ENCODE measurements at places on chromosomes 16 and 17.

DNA sequence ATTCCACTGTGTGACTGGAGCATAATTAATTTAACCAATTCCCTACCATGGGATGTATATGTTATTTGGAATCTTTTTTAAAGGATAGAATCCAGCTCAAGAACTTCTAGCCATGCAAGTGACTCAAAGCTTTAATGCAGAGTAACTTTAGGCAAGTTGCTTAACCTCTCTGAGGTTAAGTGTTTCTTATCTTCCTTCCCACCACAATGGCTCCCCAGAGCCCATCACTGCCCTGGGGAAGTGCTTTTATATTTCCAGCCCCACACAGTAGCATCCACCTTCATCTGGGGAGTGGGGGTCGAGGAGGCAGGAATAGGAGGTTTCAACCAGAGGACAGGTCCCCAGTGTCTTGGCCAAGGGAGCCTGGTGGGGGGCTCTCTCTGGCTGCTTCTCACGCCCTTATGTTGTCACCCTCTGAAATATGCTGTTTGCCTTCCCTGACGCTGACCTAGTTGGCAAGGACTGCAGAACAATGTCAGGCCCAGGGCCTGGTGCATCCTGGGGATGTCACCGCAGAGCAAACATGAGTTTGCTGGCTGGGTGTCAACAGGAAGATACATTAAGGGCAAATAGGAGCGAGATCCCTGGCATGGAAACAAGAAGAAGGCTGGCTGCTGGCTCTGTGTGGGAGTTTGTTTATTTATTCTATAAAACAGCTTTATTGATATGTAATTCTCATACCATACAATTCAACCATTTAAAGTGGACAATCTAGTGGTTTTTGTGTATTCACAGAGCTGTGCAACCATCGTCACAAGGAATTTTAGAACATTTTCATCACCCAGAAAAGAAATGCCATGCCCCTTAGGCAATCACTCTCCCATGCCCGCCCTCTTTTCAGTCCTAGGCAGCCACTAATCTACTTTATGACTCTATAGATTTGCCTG lies 46.6 kb upstream of the WSB1 start:
- no peak for DNase-seq

- no peak for DNase-seq
These were observed 37.0 kb downstream of the STX8 start for GRCh38 chr17:9538626-9539025.

DNA sequence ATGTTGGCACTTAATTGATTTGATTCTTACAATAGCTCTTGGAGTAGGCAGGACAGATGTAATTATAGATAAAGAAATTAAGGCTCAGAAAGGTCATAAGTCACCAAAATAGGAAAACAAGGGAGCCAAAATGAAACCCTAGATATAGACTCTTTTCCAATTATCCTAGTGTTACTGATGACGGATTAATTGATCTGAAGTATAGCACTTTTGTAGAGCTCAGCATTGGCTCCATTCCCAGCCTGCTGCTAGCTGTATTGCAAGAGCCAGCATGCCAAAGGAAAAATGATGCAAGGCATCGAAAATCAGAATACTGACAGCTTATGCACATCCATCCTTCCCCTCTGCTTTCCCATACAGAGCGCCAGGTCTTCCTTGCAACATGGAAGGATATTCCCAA lies 21.6 kb upstream of the RASL10B start:
- DNase-seq: no peak

DNA sequence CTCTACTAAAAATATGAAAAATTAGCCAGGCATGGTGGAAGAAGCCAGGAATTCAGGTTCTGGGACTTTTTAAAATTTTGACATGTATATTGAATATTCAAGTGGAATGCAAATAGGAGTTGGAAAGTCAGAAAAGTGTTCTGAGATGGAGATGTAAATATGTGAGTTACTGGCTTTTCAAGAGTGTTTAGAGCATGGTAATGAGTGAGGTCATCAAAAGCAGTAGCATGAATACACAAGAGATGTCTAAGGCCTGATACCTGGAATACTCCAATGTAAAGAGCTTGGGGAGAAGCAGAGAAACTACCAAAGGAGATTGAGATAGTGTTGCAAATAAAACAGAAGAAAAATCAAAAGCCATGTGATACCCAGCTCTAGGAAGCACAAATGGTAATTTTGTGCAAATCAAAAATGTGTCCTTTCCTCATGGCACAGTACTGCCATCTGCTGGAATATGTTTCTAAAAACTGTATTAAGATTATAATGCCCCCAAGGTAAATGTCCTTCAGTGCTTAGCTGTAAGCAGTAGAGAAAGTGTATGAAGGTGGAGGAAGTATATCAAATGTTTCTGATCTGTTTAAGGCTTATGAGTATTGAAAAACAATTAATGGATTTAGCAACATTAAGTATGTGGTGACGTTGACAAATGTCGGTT lies 908.4 kb downstream of the KCNJ18 start:
- DNase-seq: no peak

GRCh38 chr17:78351449-78352006 lies 8.3 kb downstream of the SOCS3 start:
- DNase-seq: no peak

- no peak for DNase-seq
These were observed 4.9 kb downstream of the GRIN2C start for GRCh38 chr17:74854792-74855191.

DNA sequence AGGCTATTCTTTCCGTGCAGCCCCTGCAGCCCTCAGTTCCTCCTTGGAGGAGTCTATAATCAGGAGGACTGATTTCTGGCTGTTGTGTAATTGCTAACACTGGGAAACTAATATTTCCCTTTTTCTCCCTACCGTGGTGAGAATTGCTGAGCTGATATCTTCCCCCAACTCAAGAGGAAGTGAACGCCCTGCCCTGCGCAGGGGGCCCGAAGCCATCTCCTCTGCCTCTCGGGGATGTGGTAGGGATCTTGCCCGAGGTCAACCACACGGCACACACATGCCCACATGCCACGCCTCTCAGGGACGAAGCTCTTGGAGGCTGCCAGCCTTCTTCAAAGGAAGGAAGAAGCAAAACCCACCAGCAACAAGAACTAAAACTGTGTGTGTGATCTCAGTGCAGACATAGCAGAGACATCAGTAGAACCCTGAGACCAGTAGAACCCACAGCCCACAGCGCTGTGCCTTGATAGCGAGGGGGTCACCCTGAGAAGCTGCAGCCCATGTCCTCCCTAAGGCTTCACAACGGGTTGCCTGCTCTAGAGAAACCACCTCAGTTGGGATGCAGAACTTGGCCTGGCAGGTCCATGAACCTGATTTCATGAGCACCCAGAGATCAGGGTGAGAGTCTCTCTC lies 8.9 kb upstream of the ULK2 start:
- DNase-seq: peak; percentile 8

GRCh38 chr17:15456972-15457722 lies 10.3 kb downstream of the CDRT4 start:
- DNase-seq: no peak

- no peak for DNase-seq
These were observed 417.5 kb downstream of the CDH11 start for GRCh38 chr16:64704386-64704785.

DNA sequence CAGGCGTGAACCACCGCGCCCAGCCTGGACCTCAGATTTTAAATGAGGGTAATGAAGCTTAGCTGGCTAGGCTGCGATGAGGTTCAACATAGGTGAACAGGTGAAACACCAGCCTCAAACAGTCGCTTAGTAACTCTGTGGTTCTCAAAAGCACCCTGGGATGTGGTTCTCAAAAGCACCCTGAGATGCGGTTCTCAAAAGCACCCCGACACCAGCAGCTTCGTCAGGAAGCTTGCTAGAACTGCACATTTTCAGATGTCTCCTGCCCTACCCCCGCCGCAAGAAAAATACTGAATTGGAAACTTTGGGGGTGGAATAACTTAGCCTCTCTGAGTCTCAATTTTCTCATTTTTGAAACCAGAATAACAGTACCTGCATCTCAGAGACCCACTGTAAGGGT lies 86.7 kb upstream of the XYLT1 start:
- DNase-seq: no peak

DNA sequence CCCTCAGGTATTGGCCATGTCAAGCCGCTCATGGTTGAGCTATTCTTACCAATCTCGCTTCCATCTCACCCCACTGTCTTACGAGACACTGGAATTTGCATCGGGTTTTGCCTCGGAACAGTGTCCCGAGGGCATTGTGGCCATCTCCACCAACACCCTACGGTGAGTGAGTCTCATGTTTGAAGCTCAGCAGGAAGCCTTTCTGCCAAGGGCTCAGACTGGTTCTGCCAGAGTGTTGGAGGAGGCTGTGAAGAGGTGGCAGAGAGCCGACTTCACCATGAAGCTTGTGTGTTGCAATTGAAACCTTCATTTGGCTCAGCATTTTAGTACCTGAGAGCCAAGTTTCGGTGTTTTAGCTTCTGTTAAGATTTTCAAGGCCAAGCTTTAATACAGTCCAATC lies 38.0 kb downstream of the SF3B3 start:
- DNase-seq: no peak

DNA sequence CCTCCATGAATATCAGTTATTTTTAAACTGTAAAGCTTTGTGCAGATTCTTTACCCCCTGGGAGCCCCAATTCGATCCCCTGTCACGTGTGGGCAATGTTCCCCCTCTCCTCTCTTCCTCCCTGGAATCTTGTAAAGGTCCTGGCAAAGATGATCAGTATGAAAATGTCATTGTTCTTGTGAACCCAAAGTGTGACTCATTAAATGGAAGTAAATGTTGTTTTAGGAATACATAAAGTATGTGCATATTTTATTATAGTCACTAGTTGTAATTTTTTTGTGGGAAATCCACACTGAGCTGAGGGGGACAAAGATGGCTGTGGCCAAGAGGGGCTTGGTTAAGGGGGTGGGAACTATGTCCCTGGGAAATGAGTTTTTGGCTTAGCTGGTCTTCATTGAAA lies 2.3 kb downstream of the CCL11 start:
- no peak for DNase-seq

DNA sequence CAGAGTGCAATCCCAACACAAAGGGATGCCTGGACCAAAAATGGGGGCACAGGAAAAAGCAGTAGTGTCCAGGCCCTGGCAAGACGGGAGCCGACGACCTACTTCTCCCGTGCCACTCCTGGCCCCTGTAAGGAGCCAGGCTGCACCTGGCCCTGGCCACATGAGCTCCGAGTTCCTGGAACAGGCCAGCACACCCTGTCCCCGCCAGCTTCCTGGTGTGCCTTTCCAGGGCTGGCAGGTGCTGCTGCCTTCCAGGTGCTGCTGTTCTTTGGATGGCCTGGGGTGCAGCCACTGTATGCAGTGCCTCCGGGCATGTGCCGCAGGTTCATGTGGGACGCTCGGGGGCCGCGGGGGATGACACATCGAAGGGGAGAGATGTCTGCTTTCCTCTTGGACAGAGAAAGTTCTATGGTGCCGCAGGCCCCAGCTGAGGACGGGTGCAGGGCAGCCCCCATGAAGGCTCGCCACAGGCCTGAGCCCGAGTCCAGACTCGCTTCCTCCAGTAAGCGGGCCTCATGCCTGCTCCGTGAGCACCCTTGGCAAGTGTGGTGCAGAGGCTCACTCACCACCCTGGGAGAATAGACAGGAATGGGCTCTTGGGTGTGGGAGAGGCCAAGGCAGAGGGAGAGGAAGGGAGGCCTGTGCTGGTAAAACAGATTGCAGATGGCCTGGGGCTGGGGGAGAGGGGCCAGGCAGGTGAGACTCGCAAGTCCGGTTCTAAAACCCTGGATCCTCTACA lies 54.7 kb upstream of the FASN start:
- DNase-seq: no peak

DNA sequence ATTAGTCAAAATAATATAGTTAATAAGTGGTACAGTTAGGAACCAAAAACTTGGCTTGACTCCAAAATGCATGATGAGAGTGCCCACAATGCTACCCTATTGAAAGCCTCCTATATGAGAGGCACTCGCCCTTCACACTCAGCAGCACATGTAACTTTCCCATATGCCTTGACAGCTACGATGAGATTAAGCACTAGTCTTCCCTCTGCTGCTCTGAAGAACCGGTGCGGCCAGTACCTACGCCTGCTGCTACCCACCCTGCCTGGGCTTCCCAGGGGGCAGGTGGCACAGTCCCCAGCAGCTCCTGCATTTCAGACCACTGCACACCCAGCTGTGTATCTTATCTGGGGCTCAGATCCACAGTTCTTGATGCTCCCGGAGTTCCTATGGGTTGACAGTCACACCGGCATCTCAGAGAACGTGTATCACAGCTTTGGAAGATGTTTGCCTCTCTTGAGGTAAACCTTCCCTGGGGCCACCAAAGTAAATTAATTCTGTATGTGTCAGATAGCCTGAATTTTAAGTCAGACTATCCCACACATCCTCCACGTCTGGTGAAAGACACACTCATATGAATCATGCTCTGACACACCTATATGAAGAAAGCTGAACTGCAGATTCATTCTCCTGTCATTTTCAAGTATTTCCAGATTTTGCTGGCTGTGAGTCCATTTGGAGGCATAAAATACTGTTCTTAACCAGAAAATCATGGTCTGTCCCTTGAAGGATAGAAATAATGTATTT lies 77.8 kb downstream of the MYH10 start:
- DNase-seq: no peak

DNA sequence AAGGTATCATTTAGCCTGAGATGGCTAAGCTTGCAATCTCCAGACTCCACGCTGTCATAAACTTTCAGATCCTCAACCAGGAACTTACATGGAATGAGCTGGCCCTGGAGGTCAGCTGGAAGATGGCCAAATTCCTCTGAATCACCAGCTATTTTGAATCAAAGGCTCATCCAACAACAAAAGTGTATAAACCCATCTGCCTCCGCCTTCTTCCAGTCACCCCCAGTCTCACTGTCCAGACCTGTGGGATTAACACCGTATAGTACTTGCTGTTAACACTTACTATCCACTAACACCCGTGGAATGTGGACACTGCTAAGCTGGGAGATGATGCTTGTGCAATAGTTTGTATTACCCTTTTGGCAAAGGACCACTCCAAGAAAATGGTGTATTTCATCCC lies 1.9 kb upstream of the LCMT1 start:
- DNase-seq: no peak

- peak; percentile 8 for DNase-seq
These were observed 63.3 kb upstream of the MTMR4 start for GRCh38 chr17:58577696-58578095.

GRCh38 chr17:11944587-11944986 lies 52.7 kb downstream of the ZNF18 start:
- no peak for DNase-seq

GRCh38 chr17:17722081-17722905 lies 41.0 kb downstream of the RAI1 start:
- no peak for DNase-seq

GRCh38 chr16:78519896-78520295 lies 420.4 kb downstream of the WWOX start:
- DNase-seq: no peak

- no peak for DNase-seq
These were observed 543 bp upstream of the GPS2 start for GRCh38 chr17:7315570-7316235.

- DNase-seq: no peak
These were observed 215.6 kb upstream of the CDH5 start for GRCh38 chr16:66150698-66151482.

- no peak for DNase-seq
These were observed 33.6 kb downstream of the DHRS7B start for GRCh38 chr17:21160401-21160800.

GRCh38 chr17:8481089-8481488 lies 45.4 kb downstream of the NDEL1 start:
- DNase-seq: no peak
